Activated CD8-positive, alpha-beta T cell treated with anti-CD3 and anti-CD28 coated beads for 36 hours (primary cell): ENCODE measurements at places on chromosomes 3 and 15.

- no peak for DNase-seq
These were observed 815.1 kb downstream of the VGLL3 start for GRCh38 chr3:86175593-86176444.

DNA sequence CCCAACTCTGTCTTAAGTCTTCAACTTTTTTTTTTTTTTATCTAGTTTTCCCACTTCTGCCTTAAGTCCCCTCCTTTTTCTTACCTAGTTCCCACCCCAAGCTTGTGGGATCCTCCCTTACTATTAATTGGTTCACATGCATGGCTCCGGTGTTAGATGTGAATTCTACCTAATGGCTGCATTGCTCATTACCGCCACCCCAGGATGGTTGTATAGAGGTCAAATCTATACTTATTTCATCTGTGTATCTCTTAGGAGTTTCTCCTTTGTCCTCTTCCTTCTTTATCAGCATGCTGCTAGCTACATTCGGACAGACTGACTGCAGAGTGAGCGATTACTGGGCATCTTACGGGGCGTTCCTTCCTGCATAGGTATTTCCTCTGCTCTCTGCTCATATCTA lies 605.7 kb upstream of the GRM7 start:
- no peak for DNase-seq

DNA sequence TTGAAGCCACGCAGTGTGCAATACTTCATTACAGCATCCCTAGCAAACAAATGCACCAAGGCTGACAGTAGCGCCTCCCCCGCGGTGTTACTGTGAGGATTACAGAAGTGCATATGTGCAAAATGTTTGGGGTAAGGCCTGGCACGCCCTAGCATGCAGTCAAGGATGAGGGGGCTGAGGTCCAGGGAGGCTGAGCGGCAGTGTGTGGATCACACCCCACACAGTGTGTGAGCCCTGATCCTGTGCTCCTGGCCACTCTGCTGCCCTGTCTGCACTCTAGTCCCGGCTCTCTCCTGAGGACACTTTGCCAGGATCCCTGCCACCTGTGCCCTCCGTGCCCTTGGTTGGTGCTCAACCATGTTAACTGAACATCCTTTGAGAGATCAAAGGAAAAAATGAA lies 71.3 kb downstream of the WNT7A start:
- no peak for DNase-seq

- no peak for DNase-seq
These were observed 35.0 kb downstream of the LPP start for GRCh38 chr3:188188911-188189310.

DNA sequence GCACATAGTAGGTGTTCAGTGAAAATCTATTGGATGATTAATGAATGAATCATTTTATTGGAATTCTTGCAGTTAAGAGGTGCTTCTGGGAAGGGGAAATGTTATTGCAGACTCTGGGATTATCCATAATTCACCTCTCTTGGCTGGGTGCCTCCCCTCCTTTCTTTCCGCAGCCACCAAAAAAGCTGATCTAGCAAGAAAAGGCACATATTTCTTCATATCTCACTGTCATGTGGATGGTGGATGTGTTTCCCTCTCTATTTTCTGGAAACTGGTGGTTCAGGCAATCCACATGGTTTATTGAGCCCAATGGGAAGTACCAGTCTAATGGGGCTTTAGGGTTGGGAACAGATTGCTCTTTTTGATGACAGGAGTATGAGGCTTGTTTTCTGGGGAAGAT lies 151.1 kb upstream of the ROPN1 start:
- DNase-seq: no peak

DNA sequence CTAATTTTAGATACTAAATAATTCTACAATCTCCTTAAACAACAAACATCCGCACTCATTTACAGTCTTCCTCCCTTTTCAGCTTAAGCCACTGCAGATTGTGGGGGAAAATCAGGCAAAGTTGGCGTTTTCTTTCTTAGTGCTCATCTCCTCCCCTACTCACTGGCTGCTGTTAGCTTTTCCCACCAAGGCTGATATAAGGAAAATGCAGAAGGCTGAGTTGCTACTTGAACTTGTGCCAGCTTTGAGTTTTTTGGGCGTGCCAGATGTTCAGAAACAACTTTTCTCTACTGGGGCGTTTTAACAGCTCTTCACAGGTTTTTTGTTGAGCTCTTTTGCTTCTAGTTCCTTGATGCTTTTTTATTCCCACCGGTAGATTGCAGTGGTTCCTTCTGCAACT lies 222.0 kb downstream of the PYDC2 start:
- DNase-seq: no peak
